ENCODE measurements at places on chromosomes 11 and 22.
A peak's percentile ranks its signal among the peaks of the same experiment; 100 is the strongest.

DNA sequence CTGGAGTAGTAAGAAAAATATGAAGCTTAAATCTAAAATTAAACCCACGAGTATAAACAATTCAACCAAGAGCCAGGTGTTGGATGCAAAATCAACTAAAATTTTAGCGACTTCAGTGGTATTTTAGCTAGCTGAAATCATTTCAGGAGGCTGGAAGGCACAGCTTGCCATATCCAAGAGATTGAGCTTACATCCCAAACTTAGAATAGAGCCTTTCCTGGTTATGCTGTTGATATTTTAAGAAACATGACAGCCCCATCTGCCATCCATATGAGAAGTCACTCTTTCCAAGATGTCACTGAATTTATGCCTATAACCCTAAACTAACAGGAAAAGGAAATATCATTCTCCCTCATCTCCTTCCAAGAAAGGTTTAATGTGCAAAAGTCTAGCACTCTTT, 334.0 kb downstream of the KCNA4 start:
- no peak for DNase-seq

DNA sequence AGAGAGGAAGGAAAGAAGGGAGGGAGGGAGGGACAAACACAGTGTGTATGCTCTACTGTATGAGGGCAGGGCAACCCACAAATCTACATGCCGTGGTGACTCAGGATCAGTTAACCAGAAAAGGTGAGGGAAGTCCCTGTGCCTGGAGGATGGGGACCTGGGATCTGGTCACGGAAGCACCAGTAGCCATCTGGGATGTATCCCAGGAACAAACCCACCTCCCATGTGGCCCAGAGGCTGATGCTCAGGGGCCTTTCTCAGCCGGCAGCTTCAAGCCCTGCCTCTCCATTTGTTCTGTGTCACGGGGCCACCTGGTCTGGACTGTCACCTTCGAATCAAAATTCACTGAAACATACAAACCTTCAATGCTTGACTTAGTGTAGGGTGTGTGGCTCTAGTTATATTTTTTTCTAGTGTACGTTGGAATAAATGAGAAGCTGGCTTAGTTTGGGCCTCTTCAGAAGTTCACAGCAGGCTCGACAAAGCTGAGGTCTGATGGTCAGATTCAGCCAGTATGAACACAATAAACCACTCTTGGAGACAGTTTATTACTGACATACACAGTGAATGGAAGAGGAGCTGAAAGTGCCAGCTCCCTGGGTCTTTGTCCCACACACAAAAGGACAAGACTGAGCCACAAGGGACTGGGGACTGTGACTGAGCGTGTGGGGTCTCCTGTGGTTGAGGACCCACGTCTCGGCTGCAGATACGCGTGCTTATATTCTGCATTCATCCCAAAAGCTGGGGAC, 23.5 kb upstream of the RTL6 start:
- DNase-seq, result no peak

DNA sequence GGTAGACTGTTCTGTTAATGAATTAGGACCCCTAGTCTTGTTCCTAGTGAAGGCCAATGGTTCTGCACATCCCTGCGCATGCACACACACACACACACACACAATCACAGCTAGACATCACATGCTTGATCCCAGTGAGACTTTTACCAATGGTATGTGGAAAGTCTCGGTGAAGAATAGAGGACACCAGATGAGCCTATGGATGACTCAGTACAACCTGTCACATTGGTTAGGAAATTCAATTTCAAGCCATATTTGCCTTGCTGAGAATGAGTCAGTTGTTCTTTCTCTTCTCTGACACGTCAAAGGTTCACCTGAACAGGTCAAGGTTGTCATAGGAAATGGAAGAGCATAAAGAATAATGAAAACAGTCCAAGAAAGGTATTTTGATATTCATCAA, 122.0 kb downstream of the SLC17A6 start:
- no peak for DNase-seq

GRCh38 chr11:88104408-88104807, 70.8 kb downstream of the RAB38 start:
- DNase-seq, result no peak

DNA sequence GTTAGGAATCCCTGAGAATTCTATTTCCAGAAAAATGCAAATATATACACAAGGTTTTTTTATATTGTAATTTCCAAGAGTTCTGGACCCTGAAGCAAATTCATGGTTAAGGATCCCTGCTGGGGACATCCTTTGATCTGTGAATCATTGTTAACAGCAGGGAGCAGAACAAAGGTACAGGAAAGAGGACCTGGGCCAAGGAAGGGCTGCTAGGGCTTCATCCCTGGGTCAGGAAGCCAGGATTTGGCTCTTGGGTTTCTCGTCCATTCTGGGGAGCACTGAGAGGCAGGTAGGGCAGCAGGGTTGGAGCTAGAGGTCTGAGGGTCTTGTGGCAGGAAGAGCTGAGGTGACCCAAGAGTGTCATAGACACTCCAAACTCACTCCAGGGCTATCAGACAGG, 10.2 kb upstream of the OAF start:
- no peak for DNase-seq

DNA sequence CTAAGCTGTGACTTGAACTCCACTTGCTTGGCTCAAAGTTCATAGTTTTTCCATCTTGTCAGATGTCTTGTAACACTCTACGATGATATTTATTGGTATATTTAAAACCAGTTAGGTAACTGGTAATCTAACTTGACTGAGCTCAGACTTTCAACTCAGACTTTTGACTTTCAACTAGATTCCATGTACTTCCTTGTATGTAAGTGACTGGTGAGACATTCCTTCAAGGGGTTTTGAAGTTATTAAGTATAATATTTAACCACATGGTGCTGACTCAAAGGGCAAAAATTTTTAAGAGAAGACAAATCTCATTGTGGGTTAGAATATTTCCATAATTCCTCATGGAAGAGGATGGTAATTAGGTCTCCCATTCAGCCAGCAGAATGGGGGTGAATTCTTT, 631.3 kb upstream of the ANO5 start:
- no peak for DNase-seq

GRCh38 chr22:39545386-39546365, 13.1 kb upstream of the RPS19BP1 start:
- peak; percentile 22 for DNase-seq

- no peak for DNase-seq
These were observed 89.4 kb upstream of the THY1 start for GRCh38 chr11:119512369-119512768.

- peak; percentile 30 for DNase-seq
These were observed 88.3 kb downstream of the NAV2 start for GRCh38 chr11:19800714-19801519.

DNA sequence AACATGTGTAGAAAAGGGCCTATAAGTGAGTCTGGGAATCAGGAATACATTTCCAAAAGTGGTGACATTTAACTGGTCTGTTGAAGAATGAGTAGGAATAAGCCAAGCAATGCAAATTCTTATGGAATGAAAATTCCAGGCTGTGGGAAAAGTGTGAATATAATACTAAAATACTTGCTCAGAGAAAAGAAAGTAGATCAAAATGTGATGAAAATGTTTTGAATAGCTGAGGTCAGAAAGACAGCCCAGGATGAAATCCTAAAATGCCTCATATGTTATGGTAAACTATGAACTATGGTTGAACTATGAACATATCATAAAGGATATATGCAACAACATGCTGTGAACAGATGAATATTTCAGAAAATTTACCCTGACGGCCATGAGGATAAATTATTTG, 688.3 kb upstream of the FAT3 start:
- DNase-seq, result no peak

DNA sequence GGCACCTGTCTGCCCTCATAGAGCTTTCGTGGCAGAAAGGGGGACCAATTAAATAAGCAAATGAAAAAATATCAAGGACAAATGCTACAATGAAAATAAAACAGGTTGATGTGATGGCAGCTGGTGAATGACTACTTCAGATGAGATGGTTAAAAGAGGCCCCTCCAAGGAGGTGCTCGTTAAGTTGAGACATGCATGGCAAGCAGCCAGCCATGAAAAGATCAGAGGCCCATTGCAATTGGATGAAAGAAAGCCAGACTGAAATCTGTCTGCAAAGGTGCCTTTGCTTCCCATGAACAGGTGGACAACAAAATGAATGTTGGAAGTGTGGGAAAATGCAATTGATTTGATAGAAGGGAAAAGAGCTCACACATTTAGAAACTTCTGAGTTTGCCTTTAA, 848 bp upstream of the TRPC6 start:
- no peak for DNase-seq

GRCh38 chr22:42202669-42203068, 67.8 kb downstream of the TCF20 start:
- DNase-seq, result peak; percentile 38

DNA sequence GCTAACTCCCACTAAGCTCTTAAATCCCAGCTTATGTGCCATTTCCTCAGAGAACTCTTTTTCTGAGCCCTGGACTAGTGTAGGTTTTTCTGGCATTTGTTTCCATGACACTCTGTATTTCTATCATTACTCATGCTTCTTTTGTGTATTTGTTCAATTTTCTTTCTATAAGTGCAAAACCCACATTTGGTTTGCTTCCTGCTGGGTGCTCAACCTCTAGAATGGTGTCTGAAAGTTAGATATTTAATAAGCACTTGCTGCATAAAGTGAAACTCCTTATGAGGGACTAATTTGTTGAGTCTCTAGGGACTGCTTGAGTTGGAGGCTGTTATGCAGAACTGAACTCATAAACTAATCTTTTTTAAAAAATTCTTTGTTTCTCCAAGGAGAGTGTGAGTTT, 68.6 kb downstream of the SYT9 start:
- DNase-seq, result no peak

DNA sequence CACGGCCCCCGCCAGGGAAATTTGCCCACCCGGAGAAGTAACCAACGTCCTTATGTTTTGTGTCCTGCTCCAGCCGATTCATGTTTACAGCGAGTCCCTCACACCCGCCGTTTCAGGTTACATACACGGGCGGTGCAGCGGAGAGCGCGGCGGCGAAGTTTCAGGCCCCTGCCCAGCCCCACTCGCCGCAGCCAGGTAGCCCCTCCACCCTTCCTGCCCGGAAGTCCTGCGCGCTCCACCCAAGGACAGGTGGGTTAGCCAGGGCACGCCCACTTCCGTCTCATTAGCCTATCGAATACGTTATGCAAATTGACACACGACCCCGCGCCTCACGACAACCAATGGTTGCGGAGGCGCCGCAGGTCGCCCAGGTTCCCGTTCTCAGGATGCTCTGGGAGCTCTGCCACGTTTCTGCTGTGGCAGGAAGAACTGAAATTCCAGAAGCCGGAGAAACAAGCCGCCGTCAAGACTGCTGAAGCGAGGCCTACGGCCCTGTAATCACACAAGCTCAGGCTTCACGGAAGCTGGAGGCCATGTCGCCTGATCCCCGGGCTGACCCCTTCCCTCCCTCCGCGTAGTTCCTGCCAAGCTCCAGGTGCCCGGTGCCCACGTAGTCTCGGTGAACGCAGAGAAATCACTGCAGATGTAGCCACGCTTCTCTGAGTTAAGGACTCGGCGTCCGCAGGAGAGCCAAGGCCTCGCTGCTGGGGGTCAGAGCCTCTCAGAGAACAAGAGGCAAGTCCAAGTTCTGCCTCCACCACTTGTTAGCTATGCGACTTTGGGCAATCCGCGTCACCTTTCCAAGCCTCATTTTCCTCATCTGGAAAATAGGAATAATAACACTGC, 22.4 kb upstream of the MYH9 start:
- DNase-seq, result peak; percentile 30

DNA sequence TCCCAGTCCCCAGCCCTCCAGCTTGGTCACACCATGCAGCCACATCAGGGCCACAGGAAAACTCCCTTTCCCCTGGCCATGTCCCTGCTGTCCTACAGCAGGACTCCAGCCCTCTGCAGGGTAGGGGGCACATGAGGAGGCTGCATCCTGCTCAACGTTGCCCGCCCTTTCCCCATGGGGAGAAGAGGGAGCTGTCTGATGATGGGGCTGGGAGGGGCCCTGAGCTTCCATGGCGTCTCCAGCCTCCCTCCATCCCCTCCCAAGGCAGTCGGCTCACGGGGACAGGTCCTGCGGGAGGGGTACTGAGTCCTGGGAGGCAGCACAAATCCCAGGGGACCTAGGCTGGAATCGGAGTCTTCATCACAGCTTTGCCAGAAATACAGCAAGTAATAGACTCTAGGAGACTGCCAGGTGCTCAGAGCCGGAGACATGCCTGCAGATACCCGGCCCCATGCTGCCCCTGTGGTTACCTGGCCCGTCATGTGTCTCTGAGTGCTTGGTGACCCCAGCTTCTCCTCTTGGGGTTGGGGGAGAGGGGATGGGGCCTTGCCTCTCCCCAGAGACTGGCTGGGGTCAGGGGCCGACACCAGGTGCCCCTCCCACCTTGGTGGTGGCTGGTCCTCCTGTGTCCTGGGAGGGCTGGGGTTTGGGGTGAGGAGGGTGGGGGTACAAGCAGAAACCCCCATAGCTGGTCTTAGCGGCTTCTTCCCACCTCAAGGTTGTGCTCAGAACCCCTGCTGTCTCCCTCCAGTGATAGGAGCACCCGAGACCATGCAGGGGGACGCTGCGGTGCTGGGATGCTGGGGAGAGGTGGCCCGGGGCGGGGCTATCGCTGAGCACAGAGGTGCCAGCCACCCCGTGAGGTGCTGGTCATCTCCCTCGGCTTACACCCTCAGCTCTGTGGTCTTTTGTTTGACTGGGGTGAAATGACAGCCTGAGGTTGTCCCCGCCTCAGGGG, 2.3 kb downstream of the MRGPRE start:
- DNase-seq, result no peak

- DNase-seq, result peak; percentile 14
These were observed 203.7 kb downstream of the GRIK4 start for GRCh38 chr11:120715239-120715638.

GRCh38 chr22:45208993-45209838, 31.5 kb downstream of the KIAA0930 start:
- DNase-seq, result peak; percentile 87

GRCh38 chr11:62044639-62045121, 77.2 kb upstream of the FTH1 start:
- DNase-seq, result no peak

DNA sequence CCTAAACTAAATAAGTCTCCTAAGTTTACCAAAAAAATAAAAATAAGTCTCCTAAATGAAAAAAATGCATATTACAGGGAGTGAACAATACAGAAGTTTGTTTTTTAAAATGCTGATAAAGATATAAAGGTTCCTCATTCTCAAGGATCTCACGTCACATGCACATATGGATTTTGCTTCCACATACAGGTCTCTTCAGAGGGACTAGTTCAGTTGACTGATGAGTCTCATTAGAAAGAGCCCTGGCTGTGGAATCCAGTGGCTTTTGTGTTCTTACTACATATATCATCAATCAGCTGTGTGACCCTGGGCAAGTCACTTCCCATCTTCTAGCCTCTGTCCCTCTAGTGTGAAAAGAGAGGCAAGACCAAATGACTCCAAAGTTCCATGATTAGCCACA, 43.1 kb downstream of the MPPED2 start:
- no peak for DNase-seq

DNA sequence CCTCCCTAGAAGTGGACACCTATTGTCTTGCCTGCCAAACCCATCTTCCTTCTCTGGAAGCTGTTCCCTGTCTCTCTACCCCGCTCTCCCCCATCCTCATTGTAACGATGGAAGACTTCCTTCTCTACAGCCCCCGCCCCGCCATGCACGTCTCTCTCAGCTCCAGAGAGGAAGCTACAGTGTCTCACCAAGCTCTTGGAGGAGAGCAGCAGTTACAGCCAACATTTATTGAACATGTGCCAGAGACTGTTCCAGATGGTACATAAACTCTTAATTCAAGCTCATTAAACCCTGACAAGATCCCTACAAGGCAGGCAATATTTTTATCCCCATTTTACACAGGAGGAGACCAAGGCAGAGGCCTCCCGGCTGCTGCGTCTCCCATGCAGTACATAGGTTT, 15.1 kb downstream of the MCHR1 start:
- peak; percentile 29 for DNase-seq

- DNase-seq, result no peak
These were observed 32.1 kb downstream of the ARFGAP2 start for GRCh38 chr11:47144541-47144940.

All from EH (cell line).